ENCODE measurements at places on chromosomes 13 and 19.

DNA sequence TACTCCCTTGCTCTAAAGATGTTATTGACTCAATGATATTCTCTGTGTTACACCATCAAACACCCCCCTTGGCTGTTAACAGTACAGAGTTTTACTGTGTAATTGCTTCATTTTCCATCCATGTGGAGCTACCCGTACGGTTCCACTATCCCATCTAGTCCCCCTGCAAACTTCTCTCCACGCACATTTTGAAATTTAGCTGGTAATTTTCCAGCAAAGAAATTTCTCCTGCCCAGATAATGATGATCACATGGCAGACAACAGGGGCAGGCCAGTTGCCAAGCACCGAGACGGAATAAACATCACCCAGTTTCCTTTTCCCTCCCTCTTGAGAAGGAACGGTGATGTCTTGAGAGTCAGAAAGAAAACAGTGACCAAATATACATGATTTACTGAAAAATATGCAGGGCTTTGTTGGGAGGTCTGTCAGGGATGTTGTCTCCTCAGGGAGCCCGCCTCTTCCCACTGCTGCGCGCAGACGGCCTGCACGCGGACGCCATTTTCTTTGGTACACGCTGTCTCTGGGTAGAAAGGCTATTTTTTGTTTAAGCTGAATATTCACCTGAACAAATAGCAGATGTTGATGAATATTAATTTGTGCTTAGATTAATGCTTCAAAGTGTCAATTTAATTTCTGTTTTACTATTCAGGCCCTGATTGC is 109.9 kb downstream of the OLFM4 start:
- H3K27ac ChIP-seq, result no peak overlapping the region
- no peak overlapping the region for H3K4me3 ChIP-seq
- H3K27me3 ChIP-seq, result no peaks in the 10 kb centered on the region
- no peaks in the 10 kb centered on the region for H3K4me1 ChIP-seq
- DNase-seq, result no peak
- H3K36me3 ChIP-seq, result no peaks in the 10 kb centered on the region

GRCh38 chr13:107736170-107736569 is 479.2 kb downstream of the LIG4 start:
- H3K36me3 ChIP-seq, result no peaks in the 10 kb centered on the region
- H3K4me3 ChIP-seq, result no peak overlapping the region
- no peak for DNase-seq
- no peaks in the 10 kb centered on the region for H3K27me3 ChIP-seq
- no peaks in the 10 kb centered on the region for H3K4me1 ChIP-seq
- H3K27ac ChIP-seq, result no peak overlapping the region

GRCh38 chr19:20070691-20071090 is 7.1 kb upstream of the ZNF90 start:
- H3K36me3 ChIP-seq, result no peaks in the 10 kb centered on the region
- H3K4me1 ChIP-seq, result no peaks in the 10 kb centered on the region
- no peak overlapping the region for H3K4me3 ChIP-seq

GRCh38 chr13:37345869-37346268 is 240.4 kb upstream of the CSNK1A1L start:
- no peak overlapping the region for H3K4me3 ChIP-seq
- H3K4me1 ChIP-seq, result no peaks in the 10 kb centered on the region
- H3K36me3 ChIP-seq, result no peaks in the 10 kb centered on the region
- H3K27ac ChIP-seq, result no peak overlapping the region

All from naive thymus-derived CD4-positive, alpha-beta T cell (primary cell).